Chondrocyte (in vitro differentiated cells): ENCODE measurements at places on chromosomes 3 and 15. TPM values are rescaled to one million over a fixed set of nuclear protein-coding genes. Genes with fewer than 3 reads are reported as not detected.

The CAV3 gene
- total RNA-seq: not detected in 3 replicates

The CYP1A1 gene
- total RNA-seq: 0.22 to 0.67 TPM (median 0.27 TPM) in 3 replicates

The RAF1 gene
- total RNA-seq: 80.7 to 97.9 TPM (median 85.0 TPM) in 3 replicates

The ITIH1 gene
- not detected in 3 replicates for total RNA-seq

The GOLGA8N gene
- 6.8 to 17.8 TPM (median 7.8 TPM) in 3 replicates for total RNA-seq

The ARGFX gene
- not detected in 3 replicates for total RNA-seq

The RAB7A gene
- total RNA-seq: 204 to 231 TPM (median 216 TPM) in 3 replicates

The MORC1 gene
- not detected in 3 replicates for total RNA-seq

The GOLGA8G gene
- total RNA-seq: not detected in 3 replicates

The CAPN3 gene
- 2.8 to 3.3 TPM (median 3.2 TPM) in 3 replicates for total RNA-seq

The TUBGCP5 gene
- total RNA-seq: 14.4 to 22.8 TPM (median 14.6 TPM) in 3 replicates

The PLCD1 gene
- 19.0 to 28.2 TPM (median 23.6 TPM) in 3 replicates for total RNA-seq

The UQCRC1 gene
- total RNA-seq: 223 to 258 TPM (median 233 TPM) in 3 replicates

The LRRC58 gene
- total RNA-seq: 26.1 to 28.0 TPM (median 27.8 TPM) in 3 replicates

The GOLGA8S gene
- 0.32 to 0.94 TPM (median 0.46 TPM) in 3 replicates for total RNA-seq

The MKRN3 gene
- total RNA-seq: not detected in 3 replicates

The TEX55 gene
- total RNA-seq: not detected in 3 replicates

The NCK1 gene
- total RNA-seq: 29.3 to 38.1 TPM (median 30.8 TPM) in 3 replicates

The ATG7 gene
- 27.4 to 34.3 TPM (median 29.0 TPM) in 3 replicates for total RNA-seq

The RLBP1 gene
- not detected in 3 replicates for total RNA-seq

The SKOR1 gene
- total RNA-seq: 0.15 to 0.27 TPM (median 0.22 TPM) in 3 replicates

The PLCH1 gene
- total RNA-seq: 0.07 to 0.17 TPM in 2 of 3 replicates, not detected in the other

The PLA2G4E gene
- not detected in 3 replicates for total RNA-seq

The CHL1 gene
- total RNA-seq: not detected in 3 replicates

The ZBED2 gene
- not detected in 3 replicates for total RNA-seq

The MYL3 gene
- 0.22 to 0.82 TPM in 2 of 3 replicates, not detected in the other for total RNA-seq

The LCTL gene
- 0.31 to 0.50 TPM (median 0.31 TPM) in 3 replicates for total RNA-seq

The MESP2 gene
- total RNA-seq: 0.25 to 0.51 TPM (median 0.36 TPM) in 3 replicates

The ZNF385D gene
- 1.1 to 22.3 TPM (median 1.2 TPM) in 3 replicates for total RNA-seq

The ASB14 gene
- total RNA-seq: not detected in 3 replicates

The AMT gene
- 4.8 to 6.1 TPM (median 6.0 TPM) in 3 replicates for total RNA-seq

The ANKRD63 gene
- 0.25 to 1.1 TPM in 2 of 3 replicates, not detected in the other for total RNA-seq

The ITPKA gene
- 0.32 to 0.36 TPM in 2 of 3 replicates, not detected in the other for total RNA-seq

The RTP1 gene
- not detected in 3 replicates for total RNA-seq

The CFAP91 gene
- total RNA-seq: 0.29 TPM in 1 of 3 replicates, not detected in the others

The SEMA3G gene
- 0.17 TPM in 1 of 3 replicates, not detected in the others for total RNA-seq

The RTP4 gene
- not detected in 3 replicates for total RNA-seq

The EFCC1 gene
- total RNA-seq: 0.13 TPM in 1 of 3 replicates, not detected in the others

The PRR20G gene
- total RNA-seq: not detected in 3 replicates

The DUOXA1 gene
- 0.47 to 0.82 TPM (median 0.64 TPM) in 3 replicates for total RNA-seq

The ATP13A4 gene
- total RNA-seq: not detected in 3 replicates
